ENCODE measurements at places on chromosomes 7 and 10.

DNA sequence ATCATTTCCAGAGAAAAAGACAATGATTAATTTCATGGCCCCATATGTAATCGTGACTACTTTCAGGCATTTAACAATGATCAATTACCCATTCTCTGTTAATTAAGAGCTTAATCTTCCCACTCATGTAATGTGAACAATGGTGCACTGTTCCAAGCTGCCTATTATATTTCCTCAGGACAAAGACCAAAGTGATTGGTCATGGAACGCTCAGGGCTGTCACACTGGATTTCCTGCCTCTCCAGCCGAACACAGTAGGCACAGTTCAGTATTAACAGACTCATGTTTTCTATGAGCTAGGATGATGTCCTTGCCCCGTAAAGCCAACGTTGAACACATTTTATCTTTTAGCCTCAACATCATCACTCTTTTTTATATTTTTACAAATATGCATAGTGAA lies 142.7 kb upstream of the FZD8 start:
- no peak for DNase-seq

DNA sequence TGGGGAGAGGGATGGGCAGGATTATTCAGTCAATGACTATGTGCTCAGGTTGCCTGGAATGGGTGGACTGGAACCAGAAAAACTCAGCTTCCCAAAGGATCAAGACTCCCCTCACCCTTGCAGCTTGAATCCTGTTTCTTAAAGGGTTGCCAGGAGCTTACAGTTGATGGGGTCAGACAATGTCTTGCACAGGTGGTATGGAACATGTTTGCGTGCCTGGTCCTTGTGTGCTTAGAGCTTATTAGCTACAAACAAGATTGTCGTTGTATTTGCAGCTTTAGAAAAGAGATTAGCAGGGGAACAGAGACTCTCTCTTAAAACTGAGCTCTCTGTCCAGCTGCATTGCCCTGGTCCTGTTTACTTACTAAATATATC lies 56.9 kb downstream of the PRR15 start:
- no peak for DNase-seq

DNA sequence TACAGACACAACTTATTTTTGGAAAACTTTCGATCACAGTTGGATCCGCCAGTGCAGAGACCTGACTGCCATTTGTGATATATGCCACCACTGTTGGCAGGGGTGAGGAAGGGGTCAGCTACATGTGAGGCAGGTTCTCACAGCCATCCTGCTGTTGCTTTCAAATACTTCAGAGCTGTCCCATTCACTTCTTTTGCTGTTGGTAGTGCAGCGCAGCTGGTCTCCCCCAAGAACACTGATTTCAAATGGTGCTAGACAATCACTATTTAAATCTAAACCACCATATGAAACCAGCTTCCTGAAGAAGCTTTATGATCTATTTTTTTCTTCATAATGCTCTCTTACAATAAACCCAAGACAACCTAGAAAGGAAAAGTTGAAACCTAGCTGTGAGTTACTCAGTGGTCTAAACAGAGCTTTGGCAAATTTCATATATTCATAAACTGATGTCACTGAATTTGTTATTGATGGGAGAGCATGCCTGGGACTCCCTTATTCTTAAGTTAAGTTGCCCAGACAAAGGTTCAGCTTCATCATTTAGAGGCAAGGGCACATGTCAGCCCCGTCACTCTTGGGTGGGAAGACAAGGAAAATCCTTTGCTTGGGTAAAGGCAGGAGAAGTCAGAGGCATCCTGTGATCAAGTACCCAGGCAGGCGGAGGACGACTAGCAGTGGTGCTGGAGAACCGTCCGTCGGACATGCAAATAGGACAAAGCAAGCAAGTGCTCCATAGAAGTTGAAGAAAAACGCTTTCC lies 143.4 kb upstream of the KLF14 start:
- no peak for DNase-seq

- DNase-seq: no peak
Measured at GRCh38 chr10:44955413-44956070, 4.1 kb upstream of the RASSF4 start.
